Stromal cell of bone marrow (primary cell): ENCODE measurements at places on chromosomes 12 and 14.

GRCh38 chr12:85955127-85955526 is 81.0 kb downstream of the NTS start:
- no peak for DNase-seq

DNA sequence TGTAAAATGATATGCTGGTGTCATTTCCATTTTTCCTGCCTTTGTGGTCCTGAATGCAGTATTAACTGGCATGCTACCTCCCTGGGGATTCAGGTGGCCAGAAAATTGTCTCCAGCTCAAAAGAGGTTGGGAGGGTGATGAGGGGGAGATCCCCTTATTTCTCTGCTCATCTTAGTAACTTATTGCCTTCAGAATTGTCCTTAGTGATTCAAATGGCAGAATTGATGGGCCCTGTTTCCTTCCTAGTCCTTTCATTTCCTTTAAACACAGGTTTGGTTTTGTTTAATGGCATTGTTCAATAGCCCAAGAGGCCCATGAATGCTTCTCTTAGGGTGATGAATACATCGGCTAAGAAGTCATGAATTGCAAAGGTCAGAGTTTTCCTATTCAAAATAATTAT is 207.0 kb downstream of the SLC41A2 start:
- DNase-seq, result no peak

- no peak for DNase-seq
Measured at GRCh38 chr12:96257550-96258103, 63.5 kb downstream of the ELK3 start.

DNA sequence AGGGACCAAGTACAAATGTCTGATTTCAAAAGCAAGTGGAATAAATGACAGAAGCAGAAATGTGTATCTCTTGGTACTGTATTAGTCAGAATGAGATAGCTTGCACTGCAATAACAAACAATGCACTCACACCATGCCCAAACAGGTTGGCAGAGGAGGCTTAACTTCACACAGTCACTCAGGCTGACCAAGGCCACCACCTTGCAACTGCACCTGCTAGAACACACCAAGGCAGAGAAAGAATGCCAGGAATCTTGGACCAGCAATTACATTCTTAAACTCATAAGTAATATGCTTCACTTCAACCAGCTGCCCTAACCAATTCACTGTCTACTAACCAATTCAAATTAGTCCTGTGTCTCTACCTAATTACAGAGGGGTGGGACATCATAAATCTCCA is 378.3 kb downstream of the BCL11B start:
- no peak for DNase-seq

GRCh38 chr12:125149160-125150108 is 84.2 kb downstream of the AACS start:
- DNase-seq, result no peak

- DNase-seq, result no peak
Measured at GRCh38 chr12:75578546-75578945, 67.1 kb upstream of the KRR1 start.

DNA sequence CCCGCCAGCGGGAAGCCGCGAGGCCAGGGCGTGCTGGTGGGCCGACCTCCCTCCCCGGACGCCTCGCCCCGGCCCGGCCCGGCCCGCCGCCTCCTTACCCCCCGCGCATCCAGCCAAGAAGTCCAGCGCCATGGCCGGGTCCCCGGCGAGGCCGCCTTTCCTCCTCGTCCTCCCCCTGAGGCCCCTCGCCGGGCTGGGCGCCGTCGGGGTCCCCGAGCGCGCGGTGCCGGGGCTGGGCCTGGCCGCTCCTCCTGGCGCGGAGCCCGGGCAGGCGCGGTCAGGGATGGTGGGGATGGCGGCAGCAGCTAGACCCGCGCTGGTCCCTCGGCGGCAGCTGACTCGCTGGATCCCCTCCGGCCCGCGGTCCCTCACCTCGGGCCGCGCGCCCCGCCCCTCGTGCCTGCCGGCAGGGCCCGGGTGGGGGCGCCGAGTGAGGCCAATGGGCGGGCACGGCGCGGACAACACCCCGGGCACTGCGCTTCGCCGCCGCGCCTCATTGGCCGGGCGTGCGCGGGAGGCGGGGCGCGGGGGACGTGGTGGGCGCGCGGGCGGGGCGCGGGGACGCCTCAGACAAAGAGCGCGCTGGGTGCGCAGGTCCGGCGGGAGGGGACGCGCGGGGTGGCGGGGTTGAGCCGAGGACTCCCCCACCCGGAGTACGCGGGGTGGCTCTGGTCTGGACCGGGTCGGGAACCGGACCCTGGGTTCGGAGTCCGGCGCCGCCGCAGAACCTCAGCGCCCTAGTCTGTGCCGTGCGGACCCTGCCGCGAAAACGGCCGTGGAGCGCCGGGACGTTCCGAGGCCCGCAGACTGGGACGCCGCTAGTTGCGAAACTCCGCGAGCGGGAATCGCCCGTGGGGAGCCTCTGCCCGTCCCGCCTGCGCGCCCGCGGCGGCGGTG is at the start of gene SLC25A29:
Gene SLC25A29, minus strand, starts transcription at position 344 of the 897 bp plus-strand sequence. Its CDS starts 212 bp downstream, at position 132.
- DNase-seq, result peak; percentile 71

GRCh38 chr12:96241431-96241830 is 47.3 kb downstream of the ELK3 start:
- no peak for DNase-seq
